Activated B cell treated with CpG ODN at 0.5 μM for 24 hours (primary cell): ENCODE measurements at places on chromosomes 11 and 22. TPM values are rescaled to one million over a fixed set of nuclear protein-coding genes. Genes with fewer than 3 reads are reported as not detected.

DNA sequence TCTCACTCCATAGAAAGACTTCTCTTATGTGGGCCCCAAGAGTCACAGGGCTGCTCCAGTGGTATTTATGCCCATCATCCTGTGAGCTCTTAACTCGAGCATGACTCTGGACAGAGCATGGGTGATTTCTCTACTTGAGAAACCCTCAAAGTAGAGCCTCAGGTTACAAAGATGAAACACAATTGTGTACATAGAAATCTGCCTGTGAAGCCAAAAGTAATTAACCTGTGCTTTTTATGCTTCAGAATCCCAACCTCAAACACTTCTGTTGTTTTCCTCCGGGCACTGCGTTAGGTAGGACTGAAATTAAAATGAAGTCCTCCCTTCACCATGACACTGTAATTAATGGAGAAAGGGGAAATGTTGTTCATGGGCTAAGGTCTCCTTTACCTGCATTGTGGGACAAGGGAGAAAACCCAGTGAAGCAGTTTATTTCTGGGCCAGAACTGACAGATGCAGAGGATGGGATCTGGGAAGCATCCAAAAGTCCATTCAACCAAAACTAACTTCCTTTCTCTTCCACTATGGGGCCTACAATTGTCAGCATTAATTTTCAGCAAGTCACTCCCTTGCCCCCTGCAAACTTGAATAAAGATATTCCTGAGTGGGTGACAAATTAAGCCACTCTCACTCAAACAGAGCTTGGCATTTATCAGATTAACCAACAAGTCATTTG lies 24.1 kb upstream of the POU2AF1 start:
- no peak for DNase-seq
- no peak overlapping the region for H3K4me3 ChIP-seq
- H3K36me3 ChIP-seq = peaks cover 6% of the 10 kb centered on the region
- peak overlapping the region; percentile 41 for H3K27ac ChIP-seq
- H3K27me3 ChIP-seq = no peaks in the 10 kb centered on the region

DNA sequence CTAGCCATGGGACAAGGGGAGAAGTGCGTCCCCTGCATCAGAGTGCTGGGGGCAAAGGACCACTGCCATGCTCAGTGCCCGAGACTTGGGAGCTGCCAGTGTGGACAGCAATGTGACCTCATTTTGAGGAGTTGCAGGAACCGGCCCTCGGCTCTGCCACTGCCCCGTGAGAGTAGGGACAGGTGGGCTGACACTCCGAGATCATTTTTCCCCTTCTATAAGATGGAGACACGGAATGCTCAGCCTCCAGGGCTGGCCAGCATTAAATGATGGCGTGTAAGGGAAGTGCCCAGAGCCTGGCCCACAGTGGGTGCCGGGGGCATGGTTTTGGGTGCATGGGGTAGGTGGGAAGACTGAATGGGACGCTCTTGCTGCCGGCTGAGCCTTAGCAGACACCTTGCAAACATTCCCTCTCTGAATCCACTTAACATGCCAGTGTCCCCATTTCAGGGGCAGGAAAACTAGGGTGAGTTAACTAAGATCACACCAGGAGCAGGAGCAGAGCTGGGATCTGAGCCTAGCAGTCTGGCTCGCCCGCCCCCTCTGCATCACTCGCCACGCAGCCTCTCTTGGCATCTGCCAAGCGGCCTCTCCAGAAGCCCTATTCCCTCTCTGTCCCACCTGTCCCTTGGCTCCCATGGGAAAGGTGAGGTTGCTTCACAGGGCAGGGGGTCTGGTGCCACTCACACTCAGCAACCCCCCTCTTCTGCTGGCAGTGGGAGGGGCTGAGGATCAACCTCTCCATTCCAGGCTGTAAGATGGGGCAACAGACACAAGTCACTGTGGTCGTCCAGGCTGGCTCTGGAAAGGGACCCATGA lies 13.6 kb downstream of the NPTXR start:
- H3K4me3 ChIP-seq = no peak overlapping the region
- H3K36me3 ChIP-seq = no peaks in the 10 kb centered on the region
- H3K27me3 ChIP-seq = peaks cover 7% of the 10 kb centered on the region

GRCh38 chr11:41189701-41190436 lies 269.6 kb downstream of the LRRC4C start:
- no peak overlapping the region for H3K4me3 ChIP-seq
- no peaks in the 10 kb centered on the region for H3K27me3 ChIP-seq
- no peaks in the 10 kb centered on the region for H3K36me3 ChIP-seq

DNA sequence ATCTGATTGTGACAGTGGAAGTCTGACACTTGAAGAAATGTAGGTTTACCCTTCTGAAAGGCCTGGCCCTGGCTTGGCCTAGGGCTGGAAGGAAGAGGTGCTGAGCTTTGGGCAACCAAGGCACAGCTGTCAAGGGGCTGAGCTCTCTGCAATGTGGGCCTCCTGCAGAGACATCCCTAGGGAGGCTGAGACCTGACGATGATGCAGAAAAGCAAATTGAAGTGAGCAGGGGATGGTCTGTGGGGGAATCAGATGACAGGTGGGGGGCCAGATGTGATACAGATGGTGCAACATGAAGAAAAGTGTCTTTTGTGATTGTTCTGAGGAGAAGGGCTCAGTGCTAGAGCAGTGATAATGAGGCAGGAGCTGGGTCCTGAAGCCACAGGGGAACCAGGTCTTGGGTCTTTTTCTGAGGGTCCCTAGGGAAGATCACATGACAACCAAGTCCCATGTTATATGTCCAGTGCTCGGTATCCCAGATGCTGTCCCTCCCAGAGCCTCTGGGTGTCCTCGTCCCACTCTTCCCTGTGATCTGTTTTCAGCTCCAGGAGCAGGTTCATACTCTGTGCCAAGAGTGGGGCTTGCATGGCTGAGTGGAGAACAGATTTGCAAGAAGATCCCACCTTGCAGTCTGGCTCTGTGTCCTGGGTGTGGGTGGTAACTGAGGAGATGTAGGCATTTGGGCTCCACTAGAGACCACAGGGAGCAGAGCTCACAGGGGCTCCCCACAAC lies 79.9 kb upstream of the VPREB1 start:
- H3K27me3 ChIP-seq = no peaks in the 10 kb centered on the region
- H3K27ac ChIP-seq = peak overlapping the region; percentile 97
- peaks cover 84% of the 10 kb centered on the region for H3K4me1 ChIP-seq
- no peak for DNase-seq
- H3K4me3 ChIP-seq = peak overlapping the region; percentile 49

DNA sequence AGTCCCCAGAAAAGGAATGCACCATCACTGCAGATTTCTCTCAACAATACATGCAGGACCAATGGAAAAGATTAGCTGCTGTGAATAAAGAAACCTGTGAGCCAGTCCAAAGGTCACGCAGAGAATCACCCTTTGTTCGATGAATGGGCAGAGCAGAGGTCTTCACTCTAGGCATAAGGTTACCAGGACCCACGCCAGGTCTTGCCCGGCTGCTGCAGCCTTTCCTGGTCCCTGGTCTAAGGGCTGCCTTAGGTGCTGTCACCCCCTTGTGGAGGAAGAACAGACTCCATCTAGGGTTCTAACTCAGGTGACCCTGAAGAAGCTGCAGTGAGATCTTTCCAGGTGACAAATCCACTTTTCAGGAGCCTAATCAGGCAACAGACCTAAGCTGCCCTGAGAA lies 29.0 kb upstream of the NAP1L4 start:
- H3K4me3 ChIP-seq = no peak overlapping the region
- peaks cover 18% of the 10 kb centered on the region for H3K4me1 ChIP-seq
- peaks cover 74% of the 10 kb centered on the region for H3K36me3 ChIP-seq
- DNase-seq = no peak
- no peaks in the 10 kb centered on the region for H3K27me3 ChIP-seq
- H3K27ac ChIP-seq = no peak overlapping the region

- H3K27ac ChIP-seq = no peak overlapping the region
- no peak for DNase-seq
- no peak overlapping the region for H3K4me3 ChIP-seq
- H3K4me1 ChIP-seq = no peaks in the 10 kb centered on the region
- no peaks in the 10 kb centered on the region for H3K36me3 ChIP-seq
- peaks cover 35% of the 10 kb centered on the region for H3K27me3 ChIP-seq
Measured at GRCh38 chr11:130413405-130414106, 14.9 kb downstream of the ADAMTS8 start.

DNA sequence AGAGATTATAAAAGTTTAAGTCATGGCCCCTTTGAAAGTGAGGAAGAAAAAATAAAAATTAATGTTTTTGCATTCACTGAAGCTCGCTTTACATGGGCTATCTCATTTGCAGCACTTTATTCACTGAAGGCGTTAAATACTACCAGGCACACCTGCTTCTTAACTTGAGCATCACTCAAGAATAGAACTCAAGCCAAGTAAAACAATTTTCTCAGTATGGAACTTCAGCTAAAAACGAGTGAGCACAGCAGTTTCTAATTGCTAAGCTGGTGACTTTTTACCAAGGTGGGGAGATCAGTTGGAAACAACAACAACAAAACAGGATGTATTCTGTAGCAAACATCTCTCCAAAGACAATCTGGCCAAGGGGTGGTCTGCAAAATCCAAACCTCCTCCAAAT lies 405.6 kb downstream of the RAB38 start:
- H3K4me1 ChIP-seq = no peaks in the 10 kb centered on the region
- DNase-seq = no peak
- H3K36me3 ChIP-seq = no peaks in the 10 kb centered on the region
- no peak overlapping the region for H3K4me3 ChIP-seq
- no peaks in the 10 kb centered on the region for H3K27me3 ChIP-seq

DNA sequence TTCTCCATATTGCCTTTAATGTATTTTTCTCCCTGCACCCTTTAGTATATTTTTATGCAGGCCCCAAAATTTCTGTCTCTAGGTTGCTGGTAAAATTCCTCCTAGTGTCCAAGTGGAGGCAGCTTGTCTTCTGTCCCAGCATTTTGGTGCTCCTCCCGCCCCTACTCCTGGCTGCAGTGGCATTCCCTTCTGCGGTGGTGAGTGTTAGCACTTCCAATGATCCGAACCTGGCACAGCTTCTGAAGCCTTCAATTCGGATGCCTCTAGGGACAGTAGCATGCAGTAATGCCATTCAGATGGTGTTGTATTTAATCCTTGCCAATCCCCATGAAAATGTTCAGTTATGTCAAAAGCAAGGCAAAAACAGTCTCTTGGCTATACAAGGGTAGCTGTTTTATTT lies 5.9 kb downstream of the YWHAH start:
- H3K4me3 ChIP-seq = no peak overlapping the region
- H3K27ac ChIP-seq = no peak overlapping the region
- peaks cover 23% of the 10 kb centered on the region for H3K4me1 ChIP-seq
- no peaks in the 10 kb centered on the region for H3K27me3 ChIP-seq
- H3K36me3 ChIP-seq = peaks cover 53% of the 10 kb centered on the region

DNA sequence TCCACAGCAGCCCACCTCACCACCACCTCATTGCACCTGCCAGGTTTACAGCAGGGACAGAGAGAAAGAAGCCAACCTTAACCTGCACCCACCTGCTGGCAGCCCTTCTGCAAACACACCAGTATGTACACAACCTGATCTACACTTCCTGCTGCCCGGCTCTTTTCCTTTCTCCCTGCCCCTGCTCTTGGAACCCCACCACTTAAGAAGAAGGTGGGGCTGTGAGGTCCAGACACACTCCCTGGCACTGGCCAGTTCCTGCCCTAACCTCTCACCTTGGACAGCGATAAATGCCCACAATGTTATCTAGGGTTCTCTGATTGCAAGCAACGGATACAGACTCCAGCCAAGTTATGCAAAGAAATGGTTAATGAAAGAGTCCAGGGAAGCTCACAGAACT lies 10.8 kb upstream of the SLC35C1 start:
- H3K4me1 ChIP-seq = no peaks in the 10 kb centered on the region
- DNase-seq = no peak
- H3K27ac ChIP-seq = no peak overlapping the region
- H3K27me3 ChIP-seq = peaks cover 9% of the 10 kb centered on the region

DNA sequence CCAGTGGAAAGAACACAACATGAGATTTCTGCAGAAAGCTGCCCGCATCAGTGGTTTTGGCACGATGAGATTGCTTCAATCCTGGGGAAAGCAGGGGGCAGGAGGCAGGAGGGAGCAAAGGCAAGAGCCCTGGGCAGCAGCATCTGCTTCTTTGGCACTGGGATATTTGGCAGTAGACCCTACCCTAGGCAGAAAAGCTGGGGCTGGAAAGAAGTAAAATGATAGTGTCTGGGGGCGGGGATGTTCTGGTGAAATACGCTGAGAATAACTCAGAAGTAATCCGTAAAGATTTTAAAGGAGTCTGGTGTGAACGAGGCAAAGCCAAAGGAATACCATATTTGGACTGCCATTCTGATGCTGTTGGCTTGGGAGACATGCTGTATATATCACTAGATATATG lies 62.0 kb downstream of the FAM76B start:
- no peaks in the 10 kb centered on the region for H3K36me3 ChIP-seq
- no peak for DNase-seq
- no peaks in the 10 kb centered on the region for H3K27me3 ChIP-seq
- peaks cover 3% of the 10 kb centered on the region for H3K4me1 ChIP-seq
- H3K4me3 ChIP-seq = no peak overlapping the region

GRCh38 chr22:49565516-49565855 lies 262.2 kb downstream of the BRD1 start:
- no peaks in the 10 kb centered on the region for H3K4me1 ChIP-seq
- DNase-seq = no peak
- no peak overlapping the region for H3K27ac ChIP-seq
- no peaks in the 10 kb centered on the region for H3K27me3 ChIP-seq

- no peak overlapping the region for H3K27ac ChIP-seq
- H3K27me3 ChIP-seq = no peaks in the 10 kb centered on the region
- peaks cover 38% of the 10 kb centered on the region for H3K36me3 ChIP-seq
- no peak overlapping the region for H3K4me3 ChIP-seq
- H3K4me1 ChIP-seq = peaks cover 4% of the 10 kb centered on the region
Measured at GRCh38 chr11:67153971-67154370, 34.9 kb downstream of the KDM2A start.

GRCh38 chr11:76217653-76218160 lies 11.4 kb upstream of the WNT11 start:
- no peak overlapping the region for H3K4me3 ChIP-seq
- H3K27me3 ChIP-seq = peaks cover 6% of the 10 kb centered on the region
- no peak overlapping the region for H3K27ac ChIP-seq
- no peak for DNase-seq
- H3K36me3 ChIP-seq = no peaks in the 10 kb centered on the region
- no peaks in the 10 kb centered on the region for H3K4me1 ChIP-seq

GRCh38 chr22:24134090-24134846 lies 47.0 kb upstream of the SUSD2 start:
- H3K27me3 ChIP-seq = no peaks in the 10 kb centered on the region
- no peak overlapping the region for H3K27ac ChIP-seq

- no peak overlapping the region for H3K27ac ChIP-seq
- DNase-seq = no peak
- H3K4me1 ChIP-seq = no peaks in the 10 kb centered on the region
- peaks cover 49% of the 10 kb centered on the region for H3K36me3 ChIP-seq
Measured at GRCh38 chr22:24576778-24577177, 16.1 kb downstream of the LRRC75B start.

DNA sequence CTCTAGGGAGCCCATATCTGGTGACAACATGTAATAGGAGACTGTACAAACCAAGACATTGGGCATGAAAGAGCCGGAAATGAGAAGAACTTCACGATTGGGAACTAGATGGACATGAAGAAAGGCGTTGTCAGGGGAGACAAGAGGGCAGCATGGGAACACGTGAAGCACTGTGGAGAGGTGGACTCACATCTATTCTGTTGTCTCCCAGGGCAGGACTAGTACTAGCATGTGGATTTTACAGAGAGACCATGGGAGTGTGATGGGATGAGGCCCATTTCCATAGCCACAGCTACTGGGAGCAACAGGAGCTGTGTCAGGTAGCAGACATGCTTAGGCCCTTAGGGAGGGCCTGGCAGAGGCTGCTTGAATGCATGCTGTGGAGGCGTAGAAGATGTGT lies 333.9 kb downstream of the OPCML start:
- no peak overlapping the region for H3K27ac ChIP-seq
- DNase-seq = no peak
- H3K4me1 ChIP-seq = no peaks in the 10 kb centered on the region
- H3K4me3 ChIP-seq = no peak overlapping the region
- H3K36me3 ChIP-seq = no peaks in the 10 kb centered on the region

Gene DAGLA
- not detected in 2 replicates for total RNA-seq

Gene MAJIN
- 0.20 and 1.5 TPM in 2 replicates for total RNA-seq

Gene MYBPC3
- total RNA-seq = 0.46 and 0.69 TPM in 2 replicates

Gene CHADL
- total RNA-seq = 0.10 TPM in 1 of 2 replicates, not detected in the other

Gene IGF2
- total RNA-seq = not detected in 2 replicates

Gene RPS25
- 2,191 and 2,534 TPM in 2 replicates for total RNA-seq

Gene PATE4
- not detected in 2 replicates for total RNA-seq
